B cell (primary cell): ENCODE measurements at places on chromosomes 2 and 18. TPM values are rescaled to one million over a fixed set of nuclear protein-coding genes. Genes with fewer than 3 reads are reported as not detected.

DNA sequence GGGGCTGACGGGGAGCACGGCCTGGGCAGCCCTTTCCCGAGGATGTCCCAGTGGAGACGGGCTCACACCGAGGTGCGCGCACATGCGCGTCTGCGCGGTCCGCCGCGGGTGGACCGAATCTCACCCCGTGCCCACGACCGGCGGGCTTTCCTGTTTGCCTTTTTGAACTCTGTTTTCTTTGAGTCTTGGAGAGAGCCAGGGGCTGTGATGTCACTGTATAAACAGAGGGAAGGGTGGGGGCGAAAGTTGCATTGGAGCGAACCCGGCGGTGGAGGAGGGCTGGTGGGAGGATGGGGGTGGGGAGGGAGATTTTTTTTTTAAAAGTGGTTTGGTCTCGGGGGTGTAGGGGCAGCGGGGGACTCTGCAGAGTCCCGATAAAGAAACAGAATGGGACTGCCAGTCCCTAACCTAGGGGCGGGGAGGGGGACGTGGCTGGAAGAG lies 141.2 kb upstream of the CTAGE1 start:
- no peak overlapping the region for H3K27ac ChIP-seq
- H3K36me3 ChIP-seq = no peaks in the 10 kb centered on the region
- peaks cover 3% of the 10 kb centered on the region for H3K4me1 ChIP-seq
- H3K27me3 ChIP-seq = no peaks in the 10 kb centered on the region
- no peak overlapping the region for H3K4me3 ChIP-seq

DNA sequence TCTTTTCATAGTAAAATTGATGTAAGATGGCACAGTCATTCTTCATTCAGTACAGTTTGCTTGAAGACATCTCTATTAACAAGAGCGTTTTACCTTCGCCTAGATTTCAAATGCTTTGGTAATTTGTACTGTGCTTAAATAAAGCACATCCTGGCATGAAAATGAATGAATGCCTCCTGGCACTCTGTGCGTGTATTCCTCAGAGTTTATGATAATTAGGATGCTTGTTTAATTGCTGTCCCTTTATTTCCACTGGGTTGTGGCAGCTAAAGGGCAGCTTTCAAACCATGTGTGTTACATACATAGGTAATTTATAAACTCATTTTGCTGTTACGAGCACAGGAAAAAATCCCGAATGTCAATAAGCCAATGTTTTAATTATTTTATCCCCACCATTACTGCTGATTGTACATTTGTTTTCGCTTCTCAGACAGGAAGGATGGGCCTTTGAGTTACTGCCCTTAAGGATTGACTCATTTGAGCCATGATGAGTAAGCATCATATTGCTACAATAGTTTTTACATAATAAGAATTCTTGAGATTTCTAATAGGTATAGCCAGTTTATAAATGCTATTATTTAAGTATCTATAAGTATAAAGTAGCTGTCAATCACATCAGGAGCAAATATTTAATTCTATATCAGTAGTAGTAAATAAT lies 516.5 kb downstream of the XIRP2 start:
- H3K4me3 ChIP-seq = no peak overlapping the region
- no peaks in the 10 kb centered on the region for H3K27me3 ChIP-seq
- no peak overlapping the region for H3K27ac ChIP-seq
- no peaks in the 10 kb centered on the region for H3K4me1 ChIP-seq

- no peak overlapping the region for H3K4me3 ChIP-seq
- H3K36me3 ChIP-seq = no peaks in the 10 kb centered on the region
- no peak for DNase-seq
Observed at GRCh38 chr18:59631583-59632181, 65.5 kb downstream of the CCBE1 start.

GRCh38 chr18:7303316-7304060 lies 72.6 kb downstream of the LRRC30 start:
- no peak for DNase-seq
- no peak overlapping the region for H3K27ac ChIP-seq
- H3K4me3 ChIP-seq = no peak overlapping the region
- H3K36me3 ChIP-seq = no peaks in the 10 kb centered on the region
- H3K27me3 ChIP-seq = no peaks in the 10 kb centered on the region

- H3K27me3 ChIP-seq = no peaks in the 10 kb centered on the region
- H3K36me3 ChIP-seq = no peaks in the 10 kb centered on the region
- no peak overlapping the region for H3K27ac ChIP-seq
- no peak overlapping the region for H3K4me3 ChIP-seq
- no peak for DNase-seq
Observed at GRCh38 chr2:48414640-48414979, 115.3 kb upstream of the STON1 start.

GRCh38 chr18:63005306-63005705 lies 290.0 kb downstream of the PHLPP1 start:
- DNase-seq = no peak
- H3K27ac ChIP-seq = no peak overlapping the region
- H3K4me3 ChIP-seq = no peak overlapping the region

GRCh38 chr2:144835634-144836350 lies 315.9 kb upstream of the ZEB2 start:
- H3K27ac ChIP-seq = no peak overlapping the region
- no peak for DNase-seq
- H3K4me1 ChIP-seq = no peaks in the 10 kb centered on the region

DNA sequence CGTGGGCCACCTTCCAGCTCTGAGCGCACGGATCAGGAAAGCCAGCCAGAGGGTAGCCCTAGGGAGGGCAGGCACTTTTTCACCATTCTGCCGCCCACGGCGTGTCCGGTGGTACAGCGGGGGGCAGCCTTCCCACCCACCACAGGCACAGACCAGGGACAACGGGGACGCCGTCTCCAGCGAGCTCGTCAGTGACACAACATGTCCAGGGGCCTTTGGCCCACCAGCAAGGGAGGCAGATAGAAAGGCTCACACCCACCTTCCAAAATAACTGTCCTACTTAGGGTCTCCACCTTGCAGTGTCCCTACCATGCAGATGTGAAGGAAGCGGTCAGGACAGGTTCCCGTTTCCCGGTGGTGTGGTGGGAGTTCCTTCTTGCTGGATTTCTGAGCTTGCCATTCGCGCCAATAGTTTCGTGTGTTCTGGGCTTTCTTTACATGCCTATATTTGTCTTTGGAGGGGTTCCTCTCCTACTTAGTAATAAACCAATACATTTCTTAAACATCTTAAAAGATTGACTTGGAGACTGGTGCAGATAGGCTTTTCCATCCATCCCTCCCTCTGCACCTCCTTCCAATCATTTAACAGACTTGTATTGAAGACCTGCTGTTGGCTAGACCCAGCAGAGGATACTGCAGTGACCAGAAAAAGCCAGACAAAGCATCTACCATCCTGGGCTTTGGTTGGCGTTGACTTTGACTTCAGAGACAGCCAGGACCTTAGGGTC lies 872 bp downstream of the ASB1 start:
- H3K27ac ChIP-seq = peak overlapping the region; percentile 81
- H3K36me3 ChIP-seq = no peaks in the 10 kb centered on the region
- peaks cover 19% of the 10 kb centered on the region for H3K4me1 ChIP-seq
- peak overlapping the region; percentile 78 for H3K4me3 ChIP-seq
- DNase-seq = no peak
- H3K27me3 ChIP-seq = no peaks in the 10 kb centered on the region

- H3K27me3 ChIP-seq = no peaks in the 10 kb centered on the region
- H3K4me3 ChIP-seq = no peak overlapping the region
- no peak for DNase-seq
- no peak overlapping the region for H3K27ac ChIP-seq
- no peaks in the 10 kb centered on the region for H3K36me3 ChIP-seq
- H3K4me1 ChIP-seq = no peaks in the 10 kb centered on the region
Observed at GRCh38 chr2:95278051-95278471, 3.8 kb downstream of the PROM2 start.

DNA sequence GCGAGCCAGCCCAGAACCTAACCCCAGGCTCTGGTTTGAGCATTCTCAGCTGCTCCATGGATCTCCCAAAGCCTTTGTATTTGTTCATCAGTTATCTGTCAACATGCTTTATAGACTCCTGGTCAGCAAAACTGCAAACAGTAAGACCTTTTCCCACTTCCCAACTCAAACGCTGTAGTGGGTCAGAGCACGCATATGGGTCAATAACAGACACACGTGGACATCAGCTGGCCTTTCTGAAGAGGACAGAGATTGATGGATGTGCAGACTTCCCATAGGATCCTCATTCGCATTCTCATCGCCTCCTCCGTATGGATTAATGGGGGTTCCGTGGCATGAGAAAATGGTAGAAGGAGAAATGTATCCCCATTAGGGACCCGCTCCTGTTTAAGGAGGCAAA lies 508.1 kb downstream of the EIPR1 start:
- no peaks in the 10 kb centered on the region for H3K4me1 ChIP-seq
- H3K4me3 ChIP-seq = no peak overlapping the region
- no peaks in the 10 kb centered on the region for H3K27me3 ChIP-seq
- no peaks in the 10 kb centered on the region for H3K36me3 ChIP-seq

GRCh38 chr18:519019-519879 lies 18.7 kb upstream of the COLEC12 start:
- no peaks in the 10 kb centered on the region for H3K4me1 ChIP-seq
- no peak overlapping the region for H3K4me3 ChIP-seq
- DNase-seq = no peak
- H3K36me3 ChIP-seq = no peaks in the 10 kb centered on the region
- no peak overlapping the region for H3K27ac ChIP-seq
- no peaks in the 10 kb centered on the region for H3K27me3 ChIP-seq

DNA sequence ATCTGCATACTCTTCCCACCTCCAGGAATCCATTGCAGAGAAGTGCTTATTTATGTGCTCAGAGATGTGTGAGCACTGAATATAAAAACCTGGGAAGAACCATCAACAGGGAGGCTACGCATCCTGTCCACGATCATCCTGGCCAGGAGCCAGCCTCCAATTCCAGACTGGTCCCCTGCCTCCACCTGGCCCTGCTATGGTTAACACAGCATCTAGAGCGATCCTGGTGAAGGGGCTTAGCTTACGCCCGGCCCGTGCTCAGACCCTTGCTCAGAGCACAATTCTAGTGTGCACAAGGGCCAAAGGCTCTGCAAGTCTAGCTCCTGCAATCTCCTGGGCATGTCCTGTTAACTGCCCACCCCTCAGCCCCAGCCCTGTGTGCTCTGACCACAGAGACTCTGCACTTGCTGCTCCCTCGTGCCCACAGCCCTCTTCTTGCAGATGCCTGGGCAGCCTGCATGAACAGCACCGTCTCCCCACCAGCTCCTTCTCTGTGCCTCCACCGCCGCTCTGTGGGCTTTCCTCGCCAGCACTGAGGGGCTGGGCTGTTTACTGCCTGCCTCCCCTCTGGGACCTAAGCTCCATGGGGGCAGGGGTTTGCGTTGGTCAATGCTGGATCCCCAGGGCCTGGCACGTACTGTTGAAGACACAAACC lies 6.5 kb downstream of the PER2 start:
- peaks cover 4% of the 10 kb centered on the region for H3K36me3 ChIP-seq
- DNase-seq = no peak
- no peaks in the 10 kb centered on the region for H3K27me3 ChIP-seq
- H3K4me3 ChIP-seq = no peak overlapping the region

GRCh38 chr2:60067006-60067405 lies 486.4 kb downstream of the BCL11A start:
- no peak overlapping the region for H3K27ac ChIP-seq
- no peak overlapping the region for H3K4me3 ChIP-seq
- no peaks in the 10 kb centered on the region for H3K4me1 ChIP-seq
- H3K36me3 ChIP-seq = no peaks in the 10 kb centered on the region

GRCh38 chr2:170216981-170217380 lies 39.0 kb downstream of the MYO3B start:
- H3K27me3 ChIP-seq = no peaks in the 10 kb centered on the region
- DNase-seq = no peak
- no peak overlapping the region for H3K27ac ChIP-seq
- no peaks in the 10 kb centered on the region for H3K36me3 ChIP-seq
- no peak overlapping the region for H3K4me3 ChIP-seq
- H3K4me1 ChIP-seq = no peaks in the 10 kb centered on the region

DNA sequence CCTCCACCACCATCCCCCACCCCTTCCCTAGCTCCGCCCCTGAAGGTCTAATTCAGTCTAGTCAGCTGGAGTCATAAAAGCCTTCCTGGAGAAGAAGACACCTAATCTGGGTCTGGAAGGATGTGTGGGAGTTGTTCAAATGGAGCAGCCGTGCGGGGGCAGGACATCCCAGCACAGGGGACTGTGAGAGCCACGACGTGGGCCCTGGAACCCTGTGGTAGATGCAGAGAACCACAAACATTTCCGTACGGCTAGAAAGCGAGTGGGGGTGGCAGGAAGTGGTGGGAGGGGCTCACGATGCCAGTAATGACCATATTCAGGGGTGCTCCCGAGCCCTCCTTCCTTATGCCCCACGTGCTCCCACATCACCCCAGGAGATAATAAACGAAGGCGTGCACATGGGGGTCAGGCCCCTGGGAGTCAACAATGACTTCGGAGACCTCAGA lies 20.9 kb upstream of the COL6A3 start:
- peak overlapping the region; percentile 6 for H3K4me3 ChIP-seq
- H3K4me1 ChIP-seq = peaks cover 21% of the 10 kb centered on the region
- no peak for DNase-seq
- H3K36me3 ChIP-seq = no peaks in the 10 kb centered on the region

DNA sequence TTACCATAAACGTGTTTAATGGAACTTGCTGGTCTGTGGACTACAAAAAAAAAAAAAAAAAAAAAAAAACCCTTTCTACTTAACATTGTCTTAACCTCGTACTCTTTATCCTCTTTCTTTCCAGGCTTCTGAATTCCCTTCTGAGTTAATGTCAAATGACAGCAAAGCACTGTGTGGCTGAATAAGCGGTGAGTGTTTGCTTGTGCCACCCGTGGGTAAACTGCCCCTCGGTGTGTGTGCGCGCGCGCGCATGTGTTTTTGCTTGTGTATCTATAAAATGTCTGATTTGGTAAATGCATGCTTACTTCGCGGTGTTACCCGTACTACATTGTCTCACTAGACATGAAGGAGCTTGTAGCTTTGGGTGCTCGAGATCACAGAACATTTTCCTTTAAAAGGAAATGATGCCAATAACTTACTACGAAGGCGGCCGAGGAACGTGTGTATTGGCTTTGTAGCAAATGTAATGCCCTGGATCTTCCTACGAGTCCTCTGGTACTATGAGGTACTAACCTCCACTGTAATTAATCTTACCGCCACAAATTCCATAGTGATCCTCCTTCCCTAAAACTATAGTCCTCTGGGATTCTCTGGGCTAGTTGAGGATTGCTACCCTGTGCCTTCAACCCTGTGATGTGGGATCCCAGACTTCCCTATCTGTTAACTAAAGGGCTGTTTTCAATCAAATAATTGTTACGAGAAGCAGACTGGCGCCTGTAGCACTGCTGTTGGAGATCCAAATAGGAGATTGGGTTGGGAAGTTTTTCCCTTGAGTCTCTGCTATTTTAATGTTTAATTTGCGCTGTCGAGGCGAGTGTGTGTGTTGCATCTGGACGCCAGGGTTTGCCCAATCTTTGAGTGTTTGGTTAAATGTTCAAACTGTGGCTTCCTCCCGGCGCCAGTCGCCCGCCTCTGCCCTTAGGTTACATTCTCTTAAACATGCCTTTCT lies 1.1 kb downstream of the ID2 start:
- H3K36me3 ChIP-seq = no peaks in the 10 kb centered on the region
- peaks cover 59% of the 10 kb centered on the region for H3K27me3 ChIP-seq
- peaks cover 40% of the 10 kb centered on the region for H3K4me1 ChIP-seq
- H3K4me3 ChIP-seq = peak overlapping the region; percentile 71

- DNase-seq = no peak
- H3K4me1 ChIP-seq = peaks cover 24% of the 10 kb centered on the region
- no peak overlapping the region for H3K4me3 ChIP-seq
- H3K27ac ChIP-seq = no peak overlapping the region
- H3K27me3 ChIP-seq = peaks cover 6% of the 10 kb centered on the region
Observed at GRCh38 chr2:234305846-234306245, 191.0 kb downstream of the ARL4C start.

Gene GLI2
- total RNA-seq = not detected in 2 replicates

Gene SS18
- 105 and 114 TPM in 2 replicates for total RNA-seq

Gene KCNS3
- 0.41 and 0.76 TPM in 2 replicates for total RNA-seq

Gene TMEM178A
- total RNA-seq = 0.99 and 1.3 TPM in 2 replicates

Gene KANSL1L
- 21.1 and 25.5 TPM in 2 replicates for total RNA-seq

Gene SMYD1
- total RNA-seq = not detected in 2 replicates

Gene TCF4
- 353 and 361 TPM in 2 replicates for total RNA-seq

Gene VWA3B
- total RNA-seq = not detected in 2 replicates
